Metanephros (tissue), 2 donors: ENCODE measurements at places on chromosomes 16 and 17. TPM values are rescaled to one million over a fixed set of nuclear protein-coding genes. Genes with fewer than 3 reads are reported as not detected.

Gene DPEP2NB
- total RNA-seq: not detected

Gene ADORA2B
- total RNA-seq: 1.8 TPM

Gene KIF2B
- not detected for total RNA-seq

Gene GNG13
- total RNA-seq: not detected
